ENCODE measurements at places on chromosomes 3 and 15.

- no peak for DNase-seq
Measured at GRCh38 chr3:132222868-132223538, 94.2 kb upstream of the ACP3 start.

GRCh38 chr3:159805411-159805772 is 183.2 kb upstream of the IL12A start:
- DNase-seq: no peak

GRCh38 chr3:138361561-138361971 is 13.2 kb downstream of the MRAS start:
- DNase-seq: no peak

DNA sequence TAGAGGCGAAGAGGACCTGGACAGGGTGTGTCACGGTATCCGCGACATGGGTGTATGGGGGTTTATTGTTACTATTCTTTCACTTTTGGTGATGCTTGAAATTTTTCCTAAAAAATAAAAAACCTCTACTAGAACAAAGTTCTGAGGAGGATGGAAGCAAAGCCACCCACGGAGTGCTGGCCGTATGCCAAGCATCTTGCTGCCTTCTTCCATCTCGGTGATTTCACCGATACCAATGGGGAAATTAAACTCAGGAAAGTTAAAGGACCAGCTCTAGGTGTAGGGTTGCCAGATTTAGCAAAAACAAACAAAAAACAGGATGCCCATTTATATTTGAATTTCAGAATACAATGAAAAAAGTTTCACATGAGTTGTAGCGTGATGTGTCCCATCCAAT is 33.9 kb downstream of the SMAD6 start:
- DNase-seq: peak; percentile 67

- no peak for DNase-seq
Measured at GRCh38 chr15:101379647-101380046, 84.6 kb upstream of the SNRPA1 start.

DNA sequence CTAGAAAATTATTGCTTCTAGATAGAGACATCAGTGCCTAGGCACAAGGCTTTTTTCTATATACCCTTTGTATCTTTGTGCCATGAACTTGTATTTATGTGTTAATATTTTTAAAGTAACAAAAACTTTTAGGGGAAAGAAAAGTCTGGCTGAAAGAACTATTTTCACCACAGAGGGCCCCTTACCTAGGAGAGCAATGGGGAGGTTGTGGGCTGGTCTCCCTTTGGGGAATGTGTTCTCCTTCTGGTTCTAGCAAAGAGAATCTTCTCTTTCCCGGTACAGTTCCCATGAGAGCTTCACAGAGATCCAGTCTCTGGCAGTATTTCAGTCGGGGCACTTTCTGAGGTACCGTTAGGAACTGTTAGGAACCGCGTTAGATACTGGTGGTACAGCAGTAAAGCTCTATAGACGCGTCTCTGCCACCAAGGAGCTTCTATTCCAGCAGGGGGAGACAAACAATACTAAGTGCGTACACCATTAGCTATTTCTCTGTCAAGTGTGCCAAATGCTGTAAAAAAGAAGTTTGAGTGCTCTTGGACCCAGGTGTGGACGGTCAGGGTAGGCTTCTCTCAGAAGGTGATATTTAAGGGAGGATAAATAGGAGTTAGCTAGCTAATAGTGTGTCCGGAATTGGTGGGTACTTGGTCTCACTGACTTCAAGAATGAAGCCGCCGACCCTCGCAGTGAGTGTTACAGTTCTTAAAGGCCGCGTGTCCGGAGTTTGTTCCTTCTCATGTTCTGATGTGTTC is 4.6 kb upstream of the EPB42 start:
- DNase-seq: peak; percentile 58

- no peak for DNase-seq
Measured at GRCh38 chr15:38709196-38709595, 144.6 kb upstream of the RASGRP1 start.

DNA sequence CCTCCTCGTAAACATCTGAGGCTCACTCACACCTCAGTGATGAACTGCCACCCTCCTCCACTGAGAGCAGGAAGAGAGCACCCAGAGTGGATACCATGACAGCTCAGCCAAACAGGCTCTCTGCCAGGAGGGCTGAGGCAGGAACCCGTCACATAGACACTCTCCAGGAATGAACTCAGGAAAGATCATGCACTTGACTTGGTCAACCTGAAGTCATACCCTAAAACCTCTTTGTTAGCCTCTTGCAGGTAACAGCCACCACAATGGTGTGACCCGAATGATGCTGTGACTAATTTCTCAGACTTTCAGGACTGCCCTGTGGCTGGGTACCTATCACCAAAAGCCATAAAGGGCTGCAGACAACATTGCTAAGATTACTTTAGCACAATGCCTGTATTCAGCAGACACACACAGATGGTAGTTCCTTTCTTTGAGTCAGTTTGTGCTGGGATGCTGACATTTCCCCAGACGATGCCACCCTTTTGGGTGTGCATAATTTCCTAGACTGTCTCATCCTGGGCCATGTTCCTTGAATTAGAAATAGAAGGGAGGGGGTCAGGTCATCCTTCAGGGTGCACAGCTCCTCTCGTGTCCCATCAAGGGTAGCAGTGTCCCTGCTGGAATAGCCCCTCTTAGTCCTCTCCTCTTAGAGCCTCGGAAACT is 30.3 kb downstream of the CX3CR1 start:
- peak; percentile 7 for DNase-seq

DNA sequence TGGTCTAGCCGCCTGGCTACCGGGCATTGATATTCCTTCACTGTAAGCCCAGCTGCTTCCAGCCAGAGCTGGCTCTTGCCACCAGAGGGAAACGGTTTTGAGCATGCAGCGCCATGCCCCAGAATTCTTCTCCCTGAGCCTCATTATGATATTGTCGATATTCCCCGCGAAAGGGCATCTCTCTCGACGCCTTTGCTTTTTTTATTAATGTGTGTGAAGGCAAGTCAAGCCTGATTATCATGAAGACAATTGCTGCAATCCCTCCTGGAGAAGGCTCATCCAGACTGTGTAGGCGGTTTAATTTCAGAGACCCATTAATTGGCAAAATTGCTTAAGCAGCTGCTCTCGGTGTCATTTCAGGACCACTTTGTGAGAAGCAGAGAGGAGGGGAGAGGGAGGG is 321.2 kb upstream of the TLE3 start:
- no peak for DNase-seq

GRCh38 chr15:65918357-65918920 is 49.1 kb downstream of the RAB11A start:
- DNase-seq: no peak

DNA sequence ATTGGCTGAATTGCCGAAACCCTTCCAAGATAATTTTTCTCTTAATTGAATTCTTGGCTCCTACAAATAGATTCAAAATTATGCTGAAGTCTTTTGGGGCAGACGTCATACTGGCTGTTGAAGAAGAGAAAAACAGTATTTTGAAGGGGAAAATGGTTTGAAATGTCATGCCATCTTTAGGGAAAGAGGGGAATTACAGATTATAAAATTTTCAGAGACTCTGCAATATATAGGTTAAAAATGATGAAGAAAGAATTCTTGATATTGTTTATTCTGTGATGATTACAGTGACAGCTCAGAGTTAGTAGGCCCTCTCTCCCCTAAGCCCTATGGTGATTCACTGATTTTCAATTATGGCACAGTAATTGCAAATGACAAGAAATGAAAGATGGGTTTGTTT is 86.1 kb downstream of the CGNL1 start:
- peak; percentile 3 for DNase-seq

DNA sequence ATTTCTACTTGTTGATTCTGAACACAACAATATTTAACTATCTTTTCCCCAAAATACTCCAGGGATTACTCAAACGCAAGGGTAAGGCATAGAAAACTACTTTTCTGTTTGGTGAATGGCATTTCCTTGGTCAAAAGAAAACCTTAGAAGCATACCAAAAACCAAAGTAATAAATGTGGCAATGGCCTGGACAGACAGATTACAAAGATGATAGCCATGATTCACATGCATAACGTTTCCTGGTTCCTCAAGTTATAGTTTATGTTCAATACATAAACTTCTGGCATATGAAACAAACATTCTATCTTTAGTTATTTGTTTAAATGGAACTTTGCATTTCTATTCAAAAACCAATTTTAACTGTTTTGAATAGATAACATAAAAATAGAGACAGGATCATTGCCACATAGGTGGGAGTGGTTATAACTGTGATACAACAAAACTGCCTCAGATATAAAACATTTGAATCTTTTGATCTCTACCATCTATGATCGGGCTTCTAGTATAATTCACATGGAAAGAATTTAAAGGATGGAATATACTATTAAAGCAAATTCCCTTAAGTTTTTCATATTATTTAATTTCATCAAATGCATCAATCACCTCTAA is 32.1 kb downstream of the FOXP1 start:
- DNase-seq: peak; percentile 87

DNA sequence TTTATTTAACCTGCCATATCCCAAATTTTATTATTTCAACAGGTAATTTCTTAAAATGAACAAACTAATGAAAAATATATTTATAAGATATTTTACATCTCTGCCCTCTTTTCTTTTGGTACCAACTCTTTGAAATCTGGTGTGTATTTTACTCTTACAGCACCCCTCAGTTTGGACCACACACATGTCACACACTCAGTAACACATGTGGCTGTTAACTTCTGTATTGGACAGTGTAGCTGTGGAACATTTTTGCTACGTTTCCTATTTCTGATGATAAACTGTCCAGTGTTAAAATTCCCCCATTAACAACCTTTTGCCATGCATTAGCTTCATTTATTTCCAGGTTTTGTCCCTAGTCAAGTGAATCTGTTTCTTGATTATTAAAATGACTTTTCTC is 250.6 kb downstream of the NFKBIZ start:
- DNase-seq: no peak

GRCh38 chr3:186821429-186822387 is 15.4 kb upstream of the RFC4 start:
- DNase-seq: peak; percentile 86

DNA sequence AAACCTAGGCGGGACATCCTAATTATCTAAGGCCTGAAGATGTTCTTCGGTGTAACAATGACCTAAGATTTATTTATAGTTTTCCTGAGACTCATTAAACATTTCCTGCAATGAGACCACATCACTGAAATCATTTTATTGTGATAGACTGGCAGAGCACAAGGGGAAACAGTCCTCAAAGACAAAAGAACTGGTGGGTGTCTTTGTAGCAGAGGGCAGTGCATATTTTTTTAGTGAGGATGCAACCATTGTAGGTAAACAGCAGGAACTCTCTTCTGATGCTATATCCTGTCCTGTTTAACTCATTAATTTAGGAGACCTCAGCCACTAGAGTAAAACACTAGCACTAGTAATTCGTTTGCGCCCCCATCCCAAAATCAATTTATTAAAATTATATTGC is 100.0 kb downstream of the MAGI1 start:
- no peak for DNase-seq

DNA sequence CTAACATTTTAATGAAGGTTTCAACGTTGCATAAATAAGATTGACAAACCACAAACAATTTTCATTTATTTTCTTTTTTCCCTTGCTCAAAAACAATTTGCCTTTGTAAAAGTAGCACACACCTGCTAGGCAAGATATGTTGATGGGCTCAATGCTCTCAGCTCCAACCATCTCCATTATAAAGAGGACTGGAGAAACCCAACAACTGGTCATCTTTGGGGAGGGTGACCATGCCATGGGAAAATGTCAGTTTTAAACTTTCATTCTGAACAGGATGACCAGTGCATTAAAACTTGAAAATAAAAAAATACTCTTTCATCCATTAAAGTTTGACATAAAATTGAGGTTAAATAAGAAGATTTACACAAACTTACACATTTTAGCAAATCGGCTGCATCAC is 183.7 kb downstream of the CFAP20DC start:
- no peak for DNase-seq

DNA sequence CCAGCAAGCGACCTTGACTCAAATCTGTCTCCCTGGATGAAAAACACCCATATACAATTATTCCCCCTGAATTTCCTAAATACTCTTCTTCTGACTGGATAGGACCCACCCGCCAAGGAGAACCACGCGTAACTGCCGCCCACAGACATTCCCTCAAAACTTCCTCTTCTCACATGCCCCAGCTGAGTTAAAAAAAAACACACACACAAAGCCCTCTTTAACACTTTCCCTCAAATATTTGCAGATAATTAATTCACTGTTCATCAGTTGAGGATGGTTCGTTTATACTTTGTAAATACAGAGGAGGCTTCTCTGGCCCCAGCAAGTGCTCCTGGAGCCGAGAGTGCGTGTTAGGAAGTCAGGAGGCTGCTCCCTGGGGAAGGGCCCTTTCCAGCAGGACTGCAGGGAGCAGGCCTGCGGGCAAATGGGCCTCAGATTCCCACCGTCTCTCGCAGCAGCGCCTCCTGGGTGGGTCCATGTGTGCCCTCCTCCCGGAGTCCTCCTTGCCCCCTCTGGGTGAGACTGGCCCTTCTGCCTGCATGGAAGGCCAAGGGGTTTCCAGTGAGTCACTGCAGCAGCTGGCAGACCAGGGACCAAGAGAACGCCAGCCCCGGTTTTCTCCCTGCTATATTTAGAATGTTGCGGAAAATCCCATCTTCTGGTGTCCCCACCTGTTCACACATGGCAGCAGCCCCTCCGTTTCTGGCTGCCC is 46.8 kb downstream of the MGLL start:
- peak; percentile 66 for DNase-seq

- DNase-seq: no peak
Measured at GRCh38 chr3:18076301-18076700, 333.9 kb upstream of the TBC1D5 start.

DNA sequence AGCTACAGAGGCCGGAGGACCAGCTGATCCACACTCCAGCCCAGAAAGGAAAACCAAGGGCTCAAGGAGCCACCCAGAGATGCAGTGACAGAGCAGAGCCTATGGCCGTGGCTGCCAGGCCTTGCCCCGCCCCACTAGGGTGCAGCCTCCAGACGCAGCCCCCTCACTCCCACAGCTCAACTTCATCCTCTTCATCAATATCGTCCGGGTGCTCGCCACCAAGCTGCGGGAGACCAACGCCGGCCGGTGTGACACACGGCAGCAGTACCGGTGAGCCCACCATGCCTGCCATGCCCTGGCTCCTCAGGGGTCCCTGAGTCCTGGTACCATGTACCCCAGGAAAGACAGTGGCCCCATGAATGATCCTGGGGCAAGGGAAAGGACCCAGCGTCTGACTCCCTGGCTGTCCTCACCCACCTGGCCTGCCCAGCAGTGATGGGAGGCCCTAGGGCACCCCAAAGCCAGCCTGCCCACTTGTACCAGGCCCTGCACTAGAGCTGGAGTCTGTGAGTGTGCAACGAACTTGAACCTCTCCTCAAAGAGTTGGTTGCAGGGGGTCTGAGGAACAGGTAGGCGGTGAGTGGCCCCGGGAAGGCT is 24.2 kb downstream of the PTH1R start:
- no peak for DNase-seq

- no peak for DNase-seq
Measured at GRCh38 chr3:112351036-112351435, 18.1 kb downstream of the CD200 start.

GRCh38 chr3:133472889-133473288 is 73.0 kb downstream of the BFSP2 start:
- no peak for DNase-seq

- DNase-seq: peak; percentile 89
Measured at GRCh38 chr3:187318819-187319616, 27.5 kb upstream of the MASP1 start.
